Mesothelial cell of epicardium (in vitro differentiated cells): ENCODE measurements at places on chromosomes 2 and 18.
A peak's percentile ranks its signal among the peaks of the same experiment; 100 is the strongest.

DNA sequence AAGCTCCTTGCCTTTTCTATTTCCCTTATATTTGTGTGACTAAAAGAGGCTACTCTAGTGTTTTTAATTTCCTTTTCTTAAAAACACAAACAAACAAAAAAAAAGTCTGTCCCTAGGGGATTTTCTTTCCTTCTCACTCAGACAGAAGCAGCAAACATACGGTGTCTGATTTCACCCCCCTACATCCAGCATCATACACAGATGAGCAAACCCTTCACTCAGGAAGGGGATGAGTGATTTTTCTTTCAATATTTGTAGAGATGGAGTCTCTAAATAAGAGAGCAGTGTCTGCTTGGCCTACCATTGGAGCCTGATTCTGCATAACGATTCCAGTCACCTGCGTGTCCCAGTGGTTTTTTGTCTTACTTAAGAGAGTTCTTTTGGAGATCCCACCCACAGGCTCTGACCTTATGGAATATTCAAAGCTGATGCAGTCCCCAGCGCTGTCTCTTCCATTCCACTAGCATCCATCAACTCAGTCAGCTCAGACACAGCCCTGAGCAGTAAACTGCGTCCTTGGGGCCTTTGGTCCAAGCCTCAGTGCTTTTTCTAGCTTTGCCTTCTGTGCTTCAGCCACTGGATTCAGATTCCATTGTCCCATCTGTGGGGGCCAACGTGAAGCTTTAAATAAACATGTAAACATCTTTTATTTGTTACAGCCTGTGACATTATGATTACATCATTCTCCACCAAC is 52.6 kb upstream of the TPO start:
- DNase-seq: no peak
- no peak overlapping the region for H3K4me3 ChIP-seq
- no peaks in the 10 kb centered on the region for H3K36me3 ChIP-seq
- H3K4me1 ChIP-seq: no peaks in the 10 kb centered on the region

- peaks cover 50% of the 10 kb centered on the region for H3K4me1 ChIP-seq
- peak overlapping the region; percentile 64 for H3K4me3 ChIP-seq
- no peaks in the 10 kb centered on the region for H3K27me3 ChIP-seq
- no peaks in the 10 kb centered on the region for H3K36me3 ChIP-seq
- H3K27ac ChIP-seq: peak overlapping the region; percentile 94
- DNase-seq: no peak
Observed at GRCh38 chr18:76621226-76621625, 126.2 kb upstream of the ZNF516 start.

GRCh38 chr2:67660871-67661270 is 263.7 kb downstream of the ETAA1 start:
- no peak overlapping the region for H3K4me3 ChIP-seq
- H3K27me3 ChIP-seq: no peaks in the 10 kb centered on the region
- DNase-seq: no peak
- H3K36me3 ChIP-seq: peaks cover 8% of the 10 kb centered on the region

DNA sequence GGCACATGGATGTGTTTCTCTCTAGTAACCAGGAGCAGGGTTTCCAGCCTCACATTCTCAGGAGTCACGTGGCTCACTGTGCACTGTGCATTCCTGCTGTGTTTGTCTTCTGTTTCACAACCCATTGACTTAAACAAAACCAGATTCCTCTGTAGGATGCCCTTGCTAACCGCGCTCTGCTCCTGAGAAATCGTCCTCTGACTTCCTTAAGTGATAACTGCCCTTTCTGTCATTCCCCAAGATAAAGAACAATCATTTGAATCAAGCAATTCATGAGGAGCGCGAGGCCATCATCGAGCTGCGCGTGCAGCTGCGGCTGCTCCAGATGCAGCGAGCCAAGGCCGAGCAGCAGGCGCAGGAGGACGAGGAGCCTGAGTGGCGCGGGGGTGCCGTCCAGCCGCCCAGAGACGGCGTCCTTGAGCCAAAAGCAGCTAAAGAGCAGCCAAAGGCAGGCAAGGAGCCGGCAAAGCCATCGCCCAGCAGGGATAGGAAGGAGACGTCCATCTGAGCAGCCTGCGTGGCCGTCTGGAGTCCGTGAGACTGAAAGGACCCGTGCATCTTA is 60.2 kb downstream of the RALBP1 start:
- peak overlapping the region; percentile 47 for H3K27ac ChIP-seq
- no peak for DNase-seq
- no peak overlapping the region for H3K4me3 ChIP-seq
- peaks cover 30% of the 10 kb centered on the region for H3K36me3 ChIP-seq

DNA sequence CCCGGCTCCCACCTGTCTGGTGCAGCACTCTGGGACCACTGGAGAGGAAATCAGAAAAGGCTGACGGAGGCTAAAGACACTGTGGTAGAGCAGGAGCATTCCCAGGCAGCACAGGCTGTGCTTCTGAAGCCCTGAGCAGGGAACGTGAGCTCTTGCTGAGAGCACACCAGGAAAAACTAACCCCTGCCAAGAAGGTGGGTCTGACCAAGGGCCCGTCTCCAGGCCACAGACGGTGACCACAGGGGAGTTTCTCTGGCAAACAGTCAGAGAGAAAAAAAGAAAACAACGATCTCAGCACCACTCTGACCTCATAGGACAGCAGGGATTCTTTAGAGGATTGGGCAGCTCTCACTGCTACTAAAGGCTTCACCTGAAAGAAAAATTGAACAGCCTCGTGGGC is 201.4 kb downstream of the AFF3 start:
- H3K27ac ChIP-seq: no peak overlapping the region
- H3K4me3 ChIP-seq: no peak overlapping the region
- DNase-seq: no peak
- no peaks in the 10 kb centered on the region for H3K4me1 ChIP-seq
